ENCODE measurements at places on chromosomes 5 and 9. TPM values are rescaled to one million over a fixed set of nuclear protein-coding genes. Genes with fewer than 3 reads are reported as not detected.

- H3K4me3 ChIP-seq = no peak overlapping the region
- peak overlapping the region; percentile 61 for H3K27ac ChIP-seq
- no peaks in the 10 kb centered on the region for H3K27me3 ChIP-seq
- DNase-seq = no peak
These were observed 228.8 kb upstream of the PIK3R1 start for GRCh38 chr5:67986761-67987160.

DNA sequence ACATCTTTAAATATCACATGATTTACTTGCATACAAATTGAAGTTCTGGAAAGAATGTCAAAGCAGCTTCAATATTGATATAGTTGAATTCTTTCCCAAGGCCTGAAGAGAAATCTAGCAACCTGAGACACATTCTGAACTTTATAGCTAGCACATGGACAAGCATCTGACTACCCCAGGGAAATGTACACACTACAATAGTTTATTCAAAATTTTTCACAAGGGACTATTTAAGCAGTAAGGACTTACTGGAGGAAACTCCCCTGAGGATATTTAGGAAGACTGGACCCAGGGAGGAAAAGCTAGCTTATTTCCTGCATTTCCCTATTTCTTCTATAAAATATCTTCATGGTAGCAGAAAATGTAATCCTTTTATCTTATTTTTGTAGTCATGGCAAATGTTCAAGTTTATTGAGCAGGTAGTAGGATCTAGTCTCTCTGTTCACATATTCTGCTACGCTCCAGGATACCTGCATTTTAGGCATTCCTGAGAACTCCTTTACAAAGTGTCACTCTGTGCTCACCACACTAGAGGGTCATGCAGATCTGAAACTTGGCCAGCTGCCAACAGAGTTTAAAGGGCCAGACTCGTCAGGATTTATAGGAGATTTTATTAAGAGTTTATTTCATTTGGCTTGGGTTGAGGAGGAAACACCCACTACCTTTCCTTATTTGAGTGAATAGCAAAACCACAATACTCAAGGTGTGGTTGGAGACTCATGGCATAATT lies 348.4 kb upstream of the FTMT start:
- H3K27ac ChIP-seq = no peak overlapping the region
- no peak overlapping the region for H3K4me3 ChIP-seq
- no peaks in the 10 kb centered on the region for H3K27me3 ChIP-seq
- H3K36me3 ChIP-seq = no peaks in the 10 kb centered on the region

- H3K4me1 ChIP-seq = peaks cover 52% of the 10 kb centered on the region
These were observed at the start of gene OTP for GRCh38 chr5:77637998-77638762. Gene OTP, minus strand, starts transcription at chr5:77638713. Its CDS starts 164 bp downstream, at chr5:77638549.

DNA sequence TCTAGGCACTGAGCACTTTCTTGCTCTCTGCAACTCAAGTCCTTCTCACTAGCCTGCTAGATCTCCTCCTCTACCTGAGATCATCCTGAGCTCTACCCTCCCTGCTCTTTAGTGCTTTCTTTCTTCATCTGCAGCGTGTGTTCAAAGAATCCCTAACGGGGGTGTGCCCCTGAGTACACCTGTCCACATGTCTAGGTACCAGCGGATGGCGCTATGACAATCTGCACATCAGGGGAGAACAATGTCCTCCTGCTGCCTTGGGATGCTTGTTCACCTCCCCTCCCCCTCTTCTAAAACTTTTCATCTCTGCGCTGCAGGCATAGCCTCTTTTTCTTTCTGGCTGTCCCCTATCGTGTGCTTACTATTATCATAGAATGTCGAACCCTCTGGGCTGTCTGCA lies 42.7 kb downstream of the PTPN3 start:
- no peaks in the 10 kb centered on the region for H3K27me3 ChIP-seq
- H3K36me3 ChIP-seq = no peaks in the 10 kb centered on the region
- no peak overlapping the region for H3K4me3 ChIP-seq
- H3K27ac ChIP-seq = no peak overlapping the region

DNA sequence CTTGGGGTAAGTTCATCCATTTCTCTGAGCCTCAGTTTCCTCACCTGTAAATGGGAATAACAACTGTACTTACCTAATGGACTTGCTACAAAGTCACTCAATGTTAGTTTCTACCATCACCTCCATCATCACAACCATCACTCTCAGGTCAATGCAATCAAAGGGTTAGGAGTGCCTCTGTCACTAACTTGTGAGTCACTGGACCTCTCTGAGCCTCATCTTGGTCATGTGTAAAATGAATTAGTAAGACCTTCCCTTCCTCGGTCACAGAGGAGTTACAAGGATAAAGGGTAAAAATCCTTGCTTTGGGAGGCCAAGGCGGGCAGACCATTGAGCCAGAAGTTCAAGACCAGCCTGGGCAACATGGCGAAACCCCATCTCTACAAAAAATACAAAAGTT lies 12.8 kb downstream of the FABP6 start:
- no peaks in the 10 kb centered on the region for H3K4me1 ChIP-seq
- no peaks in the 10 kb centered on the region for H3K36me3 ChIP-seq
- peaks cover 16% of the 10 kb centered on the region for H3K27me3 ChIP-seq

The OR1Q1 gene
- total RNA-seq = not detected

The CTXN3 gene
- not detected for total RNA-seq
